ENCODE measurements at places on chromosomes 4 and X.

DNA sequence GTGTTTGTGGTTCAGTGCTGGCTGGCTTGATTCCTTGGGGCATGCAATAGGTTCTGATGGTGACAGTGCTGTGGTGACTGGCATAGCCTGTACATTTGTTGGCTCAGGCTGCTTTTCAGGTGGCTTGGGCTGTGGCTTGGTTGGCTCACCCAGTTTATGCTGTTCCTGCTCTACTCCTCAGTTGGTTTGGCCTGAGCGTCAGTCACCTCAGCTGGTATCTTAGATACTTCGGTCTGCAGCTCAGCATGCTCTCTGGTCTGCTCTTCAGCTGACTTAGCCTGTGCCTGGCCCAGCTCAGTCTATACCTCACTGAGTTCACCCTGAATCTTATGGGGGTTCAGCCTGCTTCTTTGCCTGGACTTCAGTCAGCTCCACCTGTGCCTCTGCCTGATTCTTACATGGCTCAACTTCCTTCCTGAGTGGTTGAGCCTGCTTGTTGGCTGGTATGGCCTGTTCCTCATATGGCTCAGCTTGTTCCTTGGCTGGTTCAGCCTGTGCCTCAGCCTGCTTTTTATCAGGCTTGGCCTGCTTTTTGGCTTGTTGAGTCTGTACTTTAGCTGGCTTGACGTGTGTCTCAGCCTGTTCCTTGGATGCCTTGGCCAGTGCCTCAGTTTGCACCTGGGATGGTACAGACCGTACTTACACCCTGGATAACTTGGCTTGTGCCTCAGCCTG is 170.6 kb downstream of the MSN start:
- no peak for DNase-seq

DNA sequence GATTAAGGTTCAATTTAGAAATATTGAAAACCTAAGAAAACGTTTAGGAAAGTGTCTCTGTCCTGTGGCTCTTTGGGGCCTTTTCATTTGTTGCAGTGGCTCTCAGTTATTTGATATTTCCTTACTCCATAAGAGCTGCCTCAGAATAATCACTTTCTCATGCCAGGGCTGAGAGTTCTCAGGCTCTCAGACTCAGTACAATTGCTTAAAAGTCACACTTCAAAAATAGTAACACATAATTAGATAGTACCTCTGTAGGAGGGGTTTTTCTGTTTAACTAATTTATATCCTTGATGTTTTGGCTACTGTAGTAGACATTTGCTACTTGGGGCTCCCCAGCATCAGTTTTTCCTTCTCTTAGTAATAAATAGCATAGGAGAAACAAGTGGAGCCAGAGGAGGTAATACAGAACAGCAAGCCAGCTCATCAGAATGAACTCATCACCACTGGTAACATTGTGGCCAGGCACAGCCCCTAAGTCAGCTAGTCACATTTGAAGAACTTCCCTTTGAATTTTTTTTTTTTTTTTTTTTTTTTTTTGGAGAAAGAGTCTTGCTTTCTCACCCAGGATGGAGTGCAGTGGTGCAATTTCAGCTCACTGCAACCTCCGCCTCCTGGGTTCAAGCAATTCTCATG is 8.0 kb upstream of the HNRNPD start:
- no peak for DNase-seq

DNA sequence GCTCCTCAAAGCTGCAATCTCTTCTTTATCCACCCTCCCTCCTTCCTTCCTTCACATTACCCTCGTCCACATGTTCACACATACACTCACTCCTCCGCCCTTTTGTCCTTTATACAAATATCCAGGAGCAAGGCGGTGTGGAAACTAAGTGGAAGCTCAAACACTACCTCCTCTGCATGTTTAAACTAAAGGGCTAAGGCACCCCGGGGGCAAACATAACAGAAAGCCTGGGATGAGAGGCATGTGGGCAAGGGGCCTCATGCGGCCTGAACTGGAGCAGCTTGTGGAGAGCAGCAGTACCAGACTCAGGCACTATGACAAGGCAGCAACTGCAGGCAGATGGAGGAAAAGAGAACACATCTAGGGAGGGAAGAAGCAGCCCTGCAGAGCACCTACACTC is 9.5 kb downstream of the MAB21L2 start:
- no peak for DNase-seq

- DNase-seq: no peak
These were observed 752.5 kb upstream of the PCDH10 start for GRCh38 chr4:132396636-132397035.

GRCh38 chr4:71206763-71207162 is 132.1 kb upstream of the SLC4A4 start:
- DNase-seq: no peak

GRCh38 chrX:39464253-39464652 is 633.5 kb downstream of the BCOR start:
- no peak for DNase-seq

- no peak for DNase-seq
These were observed 30.1 kb downstream of the ZRSR2 start for GRCh38 chrX:15820106-15821073.

DNA sequence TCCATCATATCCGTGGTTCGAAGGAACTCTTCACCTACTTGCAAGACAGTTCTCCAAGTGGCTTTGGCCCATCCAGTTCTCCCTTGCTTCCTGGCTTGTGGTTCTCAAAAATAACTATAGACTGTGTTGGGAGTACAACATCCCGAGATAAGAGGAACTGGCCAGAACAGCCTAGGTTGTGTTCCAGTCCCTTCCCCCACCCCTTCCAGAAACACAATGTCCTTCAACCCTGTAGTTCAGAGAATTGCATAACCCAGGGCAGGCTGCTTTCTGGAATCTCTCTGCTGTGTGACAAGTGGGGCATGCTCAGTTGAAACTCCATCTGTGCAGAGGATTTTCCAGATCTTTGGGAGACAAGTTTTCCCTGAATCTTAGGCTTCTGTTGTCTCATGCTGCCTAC is 206.5 kb downstream of the PCDH10 start:
- DNase-seq: no peak

DNA sequence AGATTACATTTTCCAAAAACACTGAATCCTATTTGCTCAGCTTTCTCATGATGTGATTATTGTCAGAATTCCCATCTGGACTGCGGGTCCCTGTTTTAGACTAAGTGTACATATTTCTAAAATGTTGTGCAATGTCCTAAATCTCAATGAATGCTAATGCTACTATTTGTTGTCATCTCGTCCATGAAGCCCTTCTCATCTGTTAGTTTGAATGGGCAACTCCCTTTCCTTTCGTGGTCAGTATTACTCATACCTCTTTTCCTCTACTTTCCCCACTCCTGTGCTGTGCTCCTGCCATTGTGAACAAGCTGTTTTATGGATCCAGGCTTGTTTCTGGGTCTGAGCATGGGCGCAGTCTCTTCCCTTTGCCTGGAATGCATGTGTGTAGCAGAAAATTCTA is 91.0 kb downstream of the MID1 start:
- no peak for DNase-seq

DNA sequence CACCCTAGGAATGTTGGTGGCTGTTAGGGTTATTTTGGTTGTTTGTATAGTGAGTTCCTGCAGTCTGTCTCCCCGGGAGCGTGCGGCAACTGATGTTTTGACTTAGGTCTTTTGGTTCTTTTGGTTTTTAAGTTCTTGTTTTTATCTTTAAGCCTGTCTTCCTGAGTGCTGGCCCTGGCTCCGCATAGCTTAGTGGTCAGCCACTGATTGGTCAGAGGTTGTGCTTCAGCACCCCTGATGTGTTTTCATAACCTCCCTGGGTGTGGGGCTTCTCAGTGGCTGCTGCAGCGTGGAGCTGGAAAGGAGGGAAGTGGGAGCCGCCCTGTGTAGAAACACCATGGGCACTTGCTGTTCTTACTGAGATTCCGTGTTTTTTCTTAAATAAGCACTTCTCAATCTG is 5.1 kb downstream of the PIGG start:
- DNase-seq: no peak

DNA sequence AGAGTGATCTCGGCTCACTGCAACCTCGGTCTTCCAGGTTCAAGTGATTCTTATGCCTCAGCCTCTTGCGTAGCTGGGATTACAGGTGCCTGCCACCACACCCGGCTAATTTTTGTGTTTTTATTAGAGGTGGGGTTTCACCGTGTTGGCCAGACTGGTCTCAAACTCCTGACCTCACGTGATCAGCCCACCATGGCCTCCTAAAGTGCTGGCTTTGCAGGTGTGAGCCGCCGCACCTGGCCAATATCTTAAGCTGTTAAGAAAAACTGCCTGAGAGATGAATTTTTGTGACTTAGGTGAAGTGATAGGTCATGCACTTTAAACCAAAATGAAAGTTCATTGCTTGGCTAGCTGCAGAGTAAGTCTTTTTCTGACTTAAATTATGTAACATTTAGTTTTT is 5.8 kb downstream of the KDM6A start:
- DNase-seq: no peak

DNA sequence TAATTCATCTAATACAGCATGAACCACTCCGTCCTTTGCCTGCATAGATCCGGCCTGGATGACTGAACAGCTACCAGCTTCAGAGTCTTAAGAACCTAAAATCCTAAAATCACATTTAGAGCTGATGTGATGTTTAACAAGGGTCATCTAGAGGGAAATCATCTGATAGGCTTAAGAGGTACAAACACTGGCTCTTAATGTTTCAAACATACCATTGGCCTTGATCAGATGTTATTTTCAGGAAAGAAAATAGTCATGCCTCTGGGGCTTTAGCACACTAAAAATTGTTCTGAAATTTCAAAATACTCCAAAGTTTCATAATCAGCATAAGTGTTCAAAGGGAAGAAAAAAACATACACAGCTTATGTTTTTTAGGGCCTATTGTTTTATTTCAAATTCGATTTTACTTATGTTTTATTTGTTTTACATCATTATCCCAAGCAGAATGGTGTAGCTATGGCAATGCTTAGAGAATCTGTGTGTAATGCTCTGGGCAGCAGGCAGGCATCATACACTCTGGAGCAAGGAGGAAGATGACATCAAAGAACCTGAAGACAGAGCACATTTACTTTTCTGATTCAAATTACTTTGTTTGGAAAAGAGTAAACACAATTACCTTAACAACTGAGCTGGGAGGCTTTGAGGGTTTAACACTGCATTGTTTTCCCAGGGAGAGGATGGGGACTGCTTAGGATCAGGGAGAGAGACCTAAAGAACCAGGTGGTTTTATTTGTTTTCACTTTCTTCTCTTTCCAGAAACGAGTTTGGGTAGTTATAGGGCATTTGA is 25.3 kb upstream of the LEF1 start:
- DNase-seq: no peak

GRCh38 chr4:146274774-146275173 is 60.4 kb downstream of the REELD1 start:
- DNase-seq: no peak

DNA sequence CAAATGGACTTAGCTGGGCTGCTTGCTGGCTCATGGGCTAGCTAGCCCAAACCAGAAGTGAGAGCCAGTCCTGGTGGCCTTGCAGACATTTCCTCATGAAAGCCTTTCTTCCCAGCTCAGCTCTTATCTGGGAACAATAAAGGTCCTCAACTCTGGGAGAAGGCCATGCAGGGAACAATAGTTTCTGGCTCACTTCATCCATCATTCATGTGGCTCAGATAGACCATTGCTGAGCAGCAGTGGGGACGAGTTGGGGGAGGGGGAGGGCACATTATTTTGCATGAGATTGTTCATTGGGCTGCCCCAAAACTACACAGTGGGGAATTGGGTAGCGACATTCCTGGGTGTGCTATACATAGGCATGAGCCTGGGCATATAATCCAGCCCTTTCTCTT is 47.6 kb downstream of the NHSL2 start:
- DNase-seq: no peak

- DNase-seq: no peak
These were observed 1.7 kb downstream of the GALNT7 start for GRCh38 chr4:173170182-173170778.

- no peak for DNase-seq
These were observed 28.6 kb downstream of the CBR4 start for GRCh38 chr4:168981460-168981859.

DNA sequence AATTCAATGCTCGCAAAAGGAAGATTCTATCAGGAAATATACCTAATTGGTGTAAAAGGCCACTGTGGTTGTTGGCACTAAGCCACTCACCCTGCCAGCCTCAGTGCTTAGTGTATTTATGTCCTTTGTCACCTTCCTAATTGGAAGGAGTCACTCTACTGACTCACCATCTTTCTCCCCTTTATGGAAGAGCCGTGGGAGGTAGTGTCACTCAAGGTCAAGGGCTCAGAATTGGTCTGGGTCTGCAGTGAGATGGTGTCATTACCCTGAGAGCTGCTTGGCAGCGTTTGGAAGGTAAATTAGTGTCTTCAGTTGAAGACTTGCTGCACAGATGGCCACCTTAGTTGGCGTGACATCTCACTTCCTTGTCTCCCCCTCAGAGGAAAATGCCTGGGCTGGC is 41.7 kb upstream of the CDKN2AIP start:
- DNase-seq: no peak

GRCh38 chr4:40193016-40193571 is 3.7 kb upstream of the RHOH start:
- DNase-seq: no peak

GRCh38 chr4:10020106-10020505 is 1.2 kb downstream of the SLC2A9 start:
- no peak for DNase-seq

GRCh38 chr4:84258905-84259830 is 239.9 kb downstream of the NKX6-1 start:
- no peak for DNase-seq
